ENCODE measurements at places on chromosomes 7 and 10.

DNA sequence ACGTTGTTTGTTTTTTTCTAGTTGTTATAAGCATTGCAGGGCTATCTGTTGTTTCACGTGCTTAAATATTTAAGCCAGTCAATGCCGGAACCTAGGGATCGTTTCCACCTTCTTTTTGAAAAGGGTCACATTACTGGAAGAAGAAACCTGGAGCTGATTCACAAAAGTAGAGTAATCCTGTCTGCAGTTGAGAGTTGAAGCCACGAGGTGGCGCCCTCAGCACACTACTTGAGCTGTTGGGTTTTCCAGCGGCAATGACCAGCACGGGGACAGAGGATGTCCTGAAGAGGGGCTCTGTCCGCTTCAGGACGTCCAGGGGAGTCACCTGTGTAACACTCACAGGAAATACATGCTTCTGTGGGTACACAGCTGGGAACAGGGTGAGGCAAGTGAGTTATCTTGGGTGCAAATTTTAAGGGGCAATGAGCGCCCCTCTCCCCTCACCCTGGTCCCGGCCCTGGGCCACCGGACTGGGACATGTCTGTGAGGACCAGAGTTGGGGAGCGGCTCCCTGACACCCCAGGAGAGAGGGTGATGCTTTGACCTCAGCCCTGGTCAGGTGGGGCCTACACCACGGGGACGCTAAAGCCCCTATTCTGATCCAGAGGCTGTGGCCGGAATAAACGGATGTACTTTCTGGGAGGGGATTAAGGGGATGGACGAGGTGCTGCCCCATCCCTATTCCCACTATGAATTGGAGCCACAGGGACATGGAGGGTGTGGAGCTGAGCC lies 26.3 kb upstream of the WDFY4 start:
- peak; percentile 40 for DNase-seq

DNA sequence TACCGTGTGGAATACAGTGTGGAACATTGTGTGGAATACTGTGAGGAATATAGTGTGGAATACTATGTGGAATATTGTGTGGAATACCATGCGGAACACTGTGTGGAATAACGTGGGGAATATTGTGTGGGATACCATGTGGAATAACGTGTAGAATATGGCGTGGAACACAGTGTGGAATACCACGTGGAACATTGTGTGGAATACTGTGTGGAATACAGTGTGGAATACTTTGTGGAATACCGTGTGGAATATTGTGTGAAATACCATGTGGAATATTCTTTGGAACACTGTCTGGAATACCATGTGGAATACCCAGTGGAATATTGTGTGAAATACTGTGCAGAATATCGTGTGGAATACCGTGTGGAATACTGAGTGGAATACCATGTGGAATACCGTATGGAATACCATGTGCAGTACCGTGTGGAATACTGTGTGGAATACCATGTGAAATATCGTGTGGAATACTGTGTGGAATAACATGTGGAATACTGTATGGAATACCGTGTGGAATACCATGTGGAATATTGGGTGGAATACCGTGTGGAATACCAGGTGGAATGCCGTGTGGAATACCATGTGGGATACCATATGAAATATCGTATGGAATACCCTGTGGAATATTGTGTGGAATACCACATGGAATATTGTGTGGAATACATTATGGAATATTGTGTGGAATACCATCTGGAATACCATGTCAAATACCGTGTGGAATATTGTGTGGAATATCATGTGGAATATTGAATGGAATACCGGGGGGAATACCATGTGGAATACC lies 133.1 kb upstream of the CHST15 start:
- peak; percentile 11 for DNase-seq

DNA sequence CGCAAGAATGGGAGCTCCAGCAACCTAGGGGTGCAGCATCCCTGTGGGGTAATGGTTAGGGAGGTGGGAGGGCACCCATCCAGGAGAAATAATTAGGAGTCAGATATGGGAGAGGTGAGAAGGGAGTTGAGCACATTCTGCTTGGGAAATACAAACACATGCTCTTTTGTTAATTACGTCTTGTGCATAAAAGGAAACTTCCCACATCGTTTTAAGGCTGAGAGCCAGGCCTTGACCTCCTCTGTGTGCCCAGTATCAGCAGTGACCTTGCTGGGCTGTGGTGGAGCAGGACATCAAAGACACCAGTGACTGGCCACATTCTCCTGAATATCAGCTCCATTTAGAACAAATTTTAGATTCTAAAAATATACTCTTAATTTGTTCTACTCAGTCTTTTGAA lies 22.6 kb downstream of the AKR1C4 start:
- no peak for DNase-seq

GRCh38 chr7:587767-588166 lies 68.1 kb upstream of the PDGFA start:
- DNase-seq, result no peak

GRCh38 chr7:27155816-27156507 lies 513 bp downstream of the HOXA7 start:
- no peak for DNase-seq

Data from CD4-positive, alpha-beta T cell (primary cell).